ENCODE measurements at places on chromosomes 3 and 15.

DNA sequence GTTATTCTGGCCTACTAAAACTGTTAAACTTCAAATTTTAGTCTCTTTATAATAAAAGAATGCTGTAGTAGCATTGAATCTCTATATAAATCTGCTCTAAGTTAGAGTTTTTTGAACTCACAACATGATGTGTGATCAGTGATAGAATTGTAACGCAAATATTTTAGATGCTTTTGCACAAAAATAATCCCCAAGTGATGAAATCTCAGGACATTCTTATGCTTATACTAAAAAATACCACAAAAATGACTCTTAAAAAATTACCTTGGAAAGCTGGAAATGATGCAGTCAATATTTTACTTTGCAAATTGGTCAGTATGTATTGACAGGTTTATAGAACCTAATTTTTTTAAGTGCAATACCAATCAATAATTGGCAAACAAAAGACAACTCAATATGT lies 375.3 kb downstream of the TBC1D5 start:
- DNase-seq: no peak

- no peak for DNase-seq
These were observed 175.8 kb upstream of the STT3B start for GRCh38 chr3:31356941-31357340.

DNA sequence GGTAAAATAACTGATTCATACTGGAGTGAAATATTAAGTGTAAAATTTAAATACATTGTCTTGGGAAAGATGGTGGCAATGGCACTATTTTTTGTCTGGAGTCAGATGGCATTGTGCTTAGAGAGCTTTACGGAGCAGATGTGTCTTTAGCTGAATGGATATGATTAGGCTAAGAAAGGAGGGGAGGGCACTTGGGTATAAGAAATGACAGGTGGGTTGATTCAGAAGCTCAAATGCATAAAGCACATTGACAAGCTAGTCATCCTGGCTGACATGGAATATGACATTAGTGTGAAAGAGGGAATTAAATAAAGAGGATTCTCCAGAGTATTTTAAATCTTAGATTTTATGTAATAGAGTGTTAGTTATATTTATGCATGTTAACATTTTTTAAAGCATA lies 570.1 kb upstream of the CBLB start:
- no peak for DNase-seq

GRCh38 chr15:79977431-79978054 lies 6.5 kb upstream of the BCL2A1 start:
- no peak for DNase-seq

DNA sequence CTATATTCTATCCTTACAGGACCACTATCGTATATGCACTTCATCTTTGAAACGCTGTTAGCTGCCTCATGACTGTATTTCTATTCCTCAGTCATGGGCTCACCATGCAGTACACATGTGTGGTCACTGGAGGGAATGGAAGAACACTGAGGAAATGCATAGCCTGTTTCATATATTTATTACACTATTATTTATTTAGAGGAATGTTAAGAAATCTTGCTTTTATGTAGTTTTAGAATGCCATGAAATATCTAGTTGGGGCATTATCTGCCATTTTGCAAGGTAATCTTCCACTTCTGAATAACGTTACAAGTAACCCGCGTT lies 155.7 kb downstream of the IGF1R start:
- no peak for DNase-seq

- DNase-seq: no peak
These were observed 268.0 kb downstream of the SUCLG2 start for GRCh38 chr3:67386451-67386850.

- DNase-seq: no peak
These were observed 6.6 kb upstream of the SUCNR1 start for GRCh38 chr3:151866711-151867410.

DNA sequence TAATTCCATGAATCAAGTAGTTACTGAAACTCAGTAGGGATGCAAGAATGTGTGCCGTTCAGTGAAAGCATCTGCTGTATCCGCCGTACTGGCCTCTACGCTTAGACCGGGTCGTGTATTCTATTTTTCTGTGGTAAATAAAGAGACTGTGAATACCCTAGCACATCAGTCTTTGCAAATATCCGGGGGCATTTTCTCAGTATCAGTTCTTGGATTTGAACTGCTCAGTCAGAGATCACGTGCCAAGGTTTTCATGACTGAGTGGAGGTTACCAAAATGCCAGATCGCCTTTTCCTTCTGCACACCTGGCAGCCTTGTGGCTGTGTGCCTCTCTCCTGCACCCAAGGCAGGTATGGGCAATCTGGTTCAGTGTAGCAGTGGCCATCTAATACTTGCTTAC lies 377.0 kb downstream of the OCA2 start:
- DNase-seq: no peak

DNA sequence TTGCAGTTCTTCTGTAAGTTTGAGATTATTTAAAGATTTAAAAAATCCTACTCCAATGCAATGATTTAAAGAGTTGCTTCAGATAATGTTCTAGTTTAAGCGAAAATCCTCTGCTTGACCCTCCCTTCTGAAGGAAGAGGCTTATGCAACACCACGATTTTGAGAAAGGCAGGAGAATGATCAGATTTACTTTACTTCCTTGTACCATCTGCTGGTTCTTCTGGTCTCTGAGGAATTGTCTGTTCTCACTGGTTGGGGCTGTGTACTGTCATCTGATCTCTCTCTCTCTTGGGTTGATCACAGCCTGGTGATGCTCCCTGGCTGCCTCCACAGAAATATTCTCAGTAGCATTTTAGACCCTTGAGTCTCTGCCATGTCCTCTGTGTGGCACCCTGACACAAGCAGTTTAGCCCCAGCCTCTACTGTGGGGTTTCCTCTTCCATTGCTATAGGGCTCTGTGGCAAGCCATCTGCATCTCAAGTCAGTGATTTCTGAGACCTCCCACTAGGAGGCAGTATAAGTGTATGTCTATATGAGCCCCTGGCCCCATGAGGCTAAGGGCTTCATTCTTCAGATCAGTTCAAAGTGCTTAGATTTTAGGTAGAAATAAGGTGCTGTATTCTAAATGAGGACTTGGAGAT lies 50.8 kb upstream of the PLAAT1 start:
- DNase-seq: no peak

- no peak for DNase-seq
These were observed 77.9 kb downstream of the RPN1 start for GRCh38 chr3:128572644-128573105.

- DNase-seq: no peak
These were observed 53.3 kb downstream of the SLC7A14 start for GRCh38 chr3:170532573-170532972.

DNA sequence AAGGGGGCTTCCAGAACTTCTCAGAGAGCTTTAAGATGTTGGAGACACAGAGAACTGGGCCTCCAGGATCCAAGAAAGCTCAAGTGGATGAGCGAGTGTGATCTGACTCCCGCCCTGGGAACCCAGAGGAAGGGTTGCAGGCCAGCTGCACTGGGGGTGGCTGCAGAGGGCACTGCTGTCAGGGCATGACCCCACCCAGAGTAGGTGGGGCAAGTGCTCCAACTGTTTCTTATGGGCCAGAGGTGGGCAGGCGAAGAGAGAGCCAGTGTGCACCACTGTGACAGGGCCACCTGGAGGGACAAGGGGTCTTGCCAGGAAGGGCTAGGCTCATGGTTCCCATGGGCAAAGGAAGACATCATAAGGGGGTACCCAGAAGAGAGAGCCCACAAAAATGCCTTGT lies 48.8 kb downstream of the EXOG start:
- no peak for DNase-seq

DNA sequence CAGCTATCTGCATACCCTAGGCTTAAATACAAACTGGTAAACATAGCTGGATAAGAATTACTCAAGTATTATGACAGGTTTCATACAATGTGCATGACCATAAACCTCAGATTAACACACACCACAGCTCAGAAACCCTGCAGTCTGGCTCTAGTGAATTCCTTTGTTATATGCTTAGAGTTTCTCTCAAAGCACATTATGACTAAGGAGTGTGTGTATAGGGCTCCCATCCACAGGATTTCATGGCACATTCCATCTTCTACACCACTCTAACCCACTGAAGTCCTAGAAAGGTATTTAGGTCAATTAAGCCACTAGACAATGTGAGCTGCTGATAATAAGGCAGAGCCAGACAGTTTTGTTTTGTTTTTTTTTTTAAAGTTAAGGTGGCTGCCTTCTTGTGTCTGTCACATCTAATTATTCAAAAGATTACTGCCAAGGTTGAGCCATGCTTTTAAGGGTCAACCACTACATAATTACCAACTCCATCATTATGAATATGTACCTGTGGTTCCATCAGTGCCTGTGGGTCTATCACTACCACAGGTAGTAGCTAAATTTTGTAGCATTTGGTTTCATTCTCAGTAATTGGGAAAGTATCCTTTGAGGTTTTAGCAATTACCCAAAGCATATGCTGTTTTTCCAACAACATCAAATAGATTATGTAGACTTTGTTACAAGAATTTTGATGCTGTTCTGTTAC lies 107.0 kb downstream of the ALCAM start:
- no peak for DNase-seq

DNA sequence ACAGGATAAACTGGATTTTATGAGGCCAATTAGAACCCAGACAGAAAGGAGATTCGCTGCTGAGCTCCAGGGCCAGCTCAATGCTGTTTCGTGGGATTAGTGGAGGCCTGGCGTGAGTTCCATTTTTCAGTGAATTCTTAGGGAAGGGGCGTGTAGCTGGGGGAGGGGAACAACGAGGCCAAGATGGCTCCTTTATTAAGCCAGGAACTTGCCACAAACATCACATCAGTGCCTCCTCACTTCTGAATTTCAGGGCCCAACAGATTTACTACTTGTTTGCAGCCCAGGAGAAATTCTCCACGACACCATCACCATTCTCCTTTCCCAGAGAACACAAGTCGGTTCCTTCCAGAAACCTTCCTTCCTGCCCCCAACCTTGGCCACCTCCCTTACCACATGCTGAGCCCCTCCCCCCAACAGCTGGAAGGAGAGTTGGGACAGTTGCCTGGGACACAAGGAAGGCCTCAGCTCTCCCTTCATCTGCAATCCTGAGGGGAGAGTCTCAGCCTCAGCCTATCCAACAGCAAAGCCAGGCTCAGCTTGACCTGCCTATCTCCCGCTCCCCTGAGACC lies 5.8 kb downstream of the IGDCC4 start:
- no peak for DNase-seq

DNA sequence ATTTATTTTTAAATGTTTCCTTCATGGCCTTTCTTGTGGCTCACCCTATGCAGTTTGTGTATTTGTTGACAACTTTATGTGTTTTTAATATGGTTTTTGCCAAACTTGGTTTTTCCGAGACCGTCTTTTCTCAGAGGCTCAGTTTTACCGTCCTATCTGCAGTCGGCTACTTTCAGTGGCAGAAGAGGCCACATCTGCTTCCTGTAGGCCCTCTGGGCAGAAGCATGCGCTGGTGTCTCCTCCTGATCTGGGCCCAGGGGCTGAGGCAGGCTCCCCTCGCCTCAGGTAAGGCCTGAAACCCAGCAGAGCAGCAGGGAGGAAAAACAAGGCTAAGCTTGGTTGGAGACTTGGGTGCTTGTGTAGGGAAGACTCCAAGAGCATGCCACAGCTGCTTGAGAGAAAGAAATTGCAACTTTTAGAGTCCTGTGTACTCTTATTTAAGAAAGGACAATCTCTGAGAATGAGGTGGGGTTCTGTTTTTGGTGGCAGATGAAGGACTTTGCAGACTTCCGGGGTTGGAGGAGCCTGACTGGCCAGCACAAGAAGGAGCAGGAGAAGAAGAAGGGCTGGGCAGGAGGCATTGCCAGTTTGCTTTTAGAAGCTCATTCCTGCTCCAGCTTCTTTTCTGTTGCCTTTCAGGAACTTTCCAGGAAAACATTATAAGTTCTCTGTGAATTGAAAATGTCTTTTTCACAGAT lies at the start of gene TIGIT:
TIGIT (plus strand) TSS at position 191 of the 698 bp plus-strand sequence; CDS start at position 225, 34 bp downstream.
- no peak for DNase-seq

DNA sequence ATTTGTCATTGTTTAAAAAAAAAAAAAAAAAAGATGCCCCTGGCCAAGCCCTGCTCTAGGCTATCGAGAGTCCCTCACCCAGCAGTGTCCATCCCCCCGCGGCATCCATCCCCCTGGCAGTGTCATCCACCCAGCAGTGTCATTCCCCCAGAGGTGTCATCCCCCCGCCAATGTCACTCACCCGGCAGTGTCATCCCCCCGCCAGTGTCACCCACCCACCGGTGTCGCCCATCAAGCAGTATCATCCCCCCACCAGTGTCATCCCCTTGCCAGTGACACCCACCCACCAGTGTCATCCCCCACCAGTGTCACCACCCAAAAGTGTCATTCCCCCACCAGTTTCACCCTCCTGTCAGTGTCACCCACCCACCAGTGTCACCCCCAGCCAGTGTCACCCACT lies 99.3 kb upstream of the PRR20G start:
- no peak for DNase-seq

DNA sequence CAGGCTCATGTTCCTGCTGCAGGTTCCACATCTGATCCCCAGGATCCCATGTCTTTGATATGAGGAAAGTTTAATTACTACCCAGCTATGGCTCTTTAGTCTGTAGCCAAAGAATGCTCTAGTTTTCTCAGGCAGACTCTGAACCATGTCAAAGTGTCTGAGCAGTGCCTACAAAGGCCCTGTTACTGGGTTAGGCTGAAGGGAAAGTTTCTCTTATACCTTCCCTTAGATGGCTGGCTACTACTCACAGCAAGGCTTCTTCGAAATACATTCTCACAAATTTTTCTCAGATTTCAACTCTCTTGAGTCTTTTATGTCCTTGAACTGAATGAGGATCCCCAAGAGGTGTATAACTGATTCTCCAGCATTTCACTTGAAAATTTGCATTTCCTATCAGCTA lies 102.4 kb downstream of the NR1D2 start:
- no peak for DNase-seq

DNA sequence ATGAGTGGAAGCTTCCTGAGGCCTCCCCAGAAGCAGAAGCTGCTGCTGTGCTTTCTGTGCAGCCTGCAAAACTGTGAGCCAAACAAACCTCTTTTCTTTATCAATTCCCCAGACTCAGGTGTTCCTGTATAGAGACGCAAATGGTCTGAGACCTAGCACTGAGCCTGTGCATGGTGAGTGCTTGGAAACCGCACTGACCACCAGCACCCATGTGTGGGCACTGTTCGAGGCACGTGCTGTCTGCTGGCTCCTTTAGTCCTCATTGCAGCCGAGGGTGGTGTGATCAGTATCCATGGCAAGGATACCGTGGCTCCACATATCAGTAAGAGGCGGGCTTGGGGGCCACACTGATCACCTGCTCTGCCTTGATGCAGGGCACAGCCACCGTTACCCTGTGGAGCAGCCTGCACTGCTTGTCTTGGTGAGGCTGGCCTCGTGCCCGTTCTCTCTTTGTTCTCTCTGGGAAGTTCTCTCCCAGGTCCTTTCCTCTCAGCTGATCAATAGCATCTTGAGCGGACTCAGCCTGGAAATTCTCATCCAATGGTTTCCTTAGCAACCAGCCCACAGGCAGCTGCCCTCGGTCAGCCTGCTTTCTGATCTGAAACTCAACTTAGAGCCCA lies 101.0 kb downstream of the PLXNA1 start:
- DNase-seq: no peak

DNA sequence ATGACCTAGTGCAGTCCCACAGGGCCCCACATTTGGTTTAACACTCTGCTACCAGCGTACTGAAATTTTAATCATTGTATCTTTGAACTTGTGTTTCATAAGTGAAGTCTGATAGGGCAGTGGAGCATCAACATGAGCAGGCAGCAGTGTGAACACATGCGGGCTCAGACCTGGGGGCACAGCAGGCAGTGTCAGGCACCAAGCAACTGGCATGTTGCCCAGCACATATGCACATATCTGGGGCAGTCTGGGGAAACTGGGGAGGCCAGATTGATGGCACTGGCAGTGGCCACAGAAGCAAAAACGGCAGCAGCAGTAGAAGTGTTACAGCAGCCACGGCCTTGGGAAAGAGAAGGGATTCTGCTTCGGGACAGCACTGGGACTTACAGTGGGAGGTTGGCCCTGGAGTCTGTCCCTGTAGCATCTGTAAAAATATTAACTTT lies 353.9 kb upstream of the KCNMB2 start:
- no peak for DNase-seq

- DNase-seq: no peak
These were observed 30.4 kb upstream of the WDR72 start for GRCh38 chr15:53789654-53790375.
